ENCODE measurements at places on chromosomes 3 and 15.

DNA sequence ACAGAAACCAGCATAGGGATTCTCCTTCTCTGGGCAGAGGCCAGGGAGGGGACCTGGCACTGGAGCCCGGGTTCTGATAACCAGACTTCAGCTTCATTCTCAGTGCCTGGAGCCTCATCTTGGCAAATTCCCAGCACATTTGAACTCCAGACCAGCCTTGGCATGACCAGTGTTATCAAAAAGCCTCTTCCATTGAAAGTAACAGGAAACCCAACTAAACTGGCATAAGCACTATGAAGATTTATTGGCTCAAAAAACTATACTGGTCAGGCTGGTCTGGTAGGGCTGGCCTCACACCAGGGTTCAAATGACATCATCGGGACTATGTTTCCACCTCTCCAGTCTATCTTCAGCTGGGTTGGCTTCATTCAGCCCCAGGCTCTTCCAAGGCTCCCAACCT lies 48.1 kb upstream of the THUMPD3 start:
- DNase-seq: no peak

DNA sequence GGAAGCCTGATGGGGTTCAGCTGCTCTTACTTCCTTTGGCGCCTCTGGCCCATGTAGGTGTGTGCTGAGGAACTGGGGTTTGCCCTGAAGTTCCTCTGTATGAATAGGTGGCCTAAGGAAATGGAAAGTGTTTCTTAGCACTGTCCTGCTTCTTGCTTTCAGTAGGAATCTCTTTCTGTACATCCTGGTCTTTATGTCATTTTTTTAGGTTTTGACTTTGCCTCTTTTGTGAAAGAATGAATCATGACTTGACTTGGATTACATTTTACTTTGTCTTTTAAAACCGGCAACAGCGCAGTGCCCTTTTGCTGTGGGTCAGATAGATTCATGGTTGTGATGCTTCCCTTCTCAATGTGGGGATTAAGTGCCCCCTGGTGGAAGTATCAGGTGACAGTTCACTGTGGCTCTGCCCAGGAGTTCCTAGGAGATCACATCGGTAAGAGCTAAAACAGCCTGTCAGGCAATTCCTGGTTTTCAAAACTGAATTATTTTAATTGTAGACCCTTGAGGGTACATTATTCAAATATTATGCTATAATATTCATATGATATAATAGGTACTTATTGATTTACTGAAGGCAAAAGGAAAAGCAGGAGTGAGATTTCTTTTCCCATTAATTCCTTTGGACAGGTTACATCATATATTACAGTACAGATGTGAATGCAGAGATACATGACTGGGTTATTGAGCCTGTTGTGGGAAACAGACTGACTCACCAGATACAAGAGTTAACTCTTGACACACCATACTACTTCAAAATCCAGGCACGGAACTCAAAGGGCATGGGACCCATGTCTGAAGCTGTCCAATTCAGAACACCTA lies 95.4 kb downstream of the HCN4 start:
- DNase-seq: peak; percentile 17

- DNase-seq: no peak
Measured at GRCh38 chr3:67624078-67624477, 30.3 kb downstream of the SUCLG2 start.

GRCh38 chr15:100926258-100926657 lies 7.1 kb downstream of the LRRK1 start:
- no peak for DNase-seq

GRCh38 chr3:6622712-6623111 lies 238.2 kb upstream of the GRM7 start:
- DNase-seq: no peak

- DNase-seq: no peak
Measured at GRCh38 chr3:189305412-189305811, 133.6 kb downstream of the TPRG1 start.

- no peak for DNase-seq
Measured at GRCh38 chr3:132874701-132875100, 152.5 kb upstream of the NPHP3 start.

- DNase-seq: no peak
Measured at GRCh38 chr3:63940389-63940757, 28.2 kb upstream of the SCAANT1 start.

DNA sequence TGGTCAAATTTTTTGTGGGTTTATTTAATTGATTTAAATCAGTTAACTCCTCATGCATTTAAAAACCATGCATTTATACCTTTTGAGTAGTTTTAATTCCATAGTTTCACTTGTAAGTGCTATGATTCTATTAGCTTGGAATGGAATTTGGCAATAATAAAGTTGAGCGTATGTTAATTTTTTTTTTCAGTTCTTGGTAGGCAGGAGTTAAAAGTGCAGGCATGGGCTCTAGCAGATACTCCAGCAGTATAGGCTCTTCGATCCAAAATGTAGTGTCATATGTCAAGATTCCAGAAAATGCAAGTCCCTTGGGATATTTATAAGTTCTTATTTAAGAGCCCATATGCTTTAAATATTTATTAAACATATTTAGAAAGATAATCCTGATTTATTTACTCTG lies 70.3 kb downstream of the LYSMD4 start:
- DNase-seq: no peak

- no peak for DNase-seq
Measured at GRCh38 chr3:21642433-21642832, 108.6 kb downstream of the ZNF385D start.

DNA sequence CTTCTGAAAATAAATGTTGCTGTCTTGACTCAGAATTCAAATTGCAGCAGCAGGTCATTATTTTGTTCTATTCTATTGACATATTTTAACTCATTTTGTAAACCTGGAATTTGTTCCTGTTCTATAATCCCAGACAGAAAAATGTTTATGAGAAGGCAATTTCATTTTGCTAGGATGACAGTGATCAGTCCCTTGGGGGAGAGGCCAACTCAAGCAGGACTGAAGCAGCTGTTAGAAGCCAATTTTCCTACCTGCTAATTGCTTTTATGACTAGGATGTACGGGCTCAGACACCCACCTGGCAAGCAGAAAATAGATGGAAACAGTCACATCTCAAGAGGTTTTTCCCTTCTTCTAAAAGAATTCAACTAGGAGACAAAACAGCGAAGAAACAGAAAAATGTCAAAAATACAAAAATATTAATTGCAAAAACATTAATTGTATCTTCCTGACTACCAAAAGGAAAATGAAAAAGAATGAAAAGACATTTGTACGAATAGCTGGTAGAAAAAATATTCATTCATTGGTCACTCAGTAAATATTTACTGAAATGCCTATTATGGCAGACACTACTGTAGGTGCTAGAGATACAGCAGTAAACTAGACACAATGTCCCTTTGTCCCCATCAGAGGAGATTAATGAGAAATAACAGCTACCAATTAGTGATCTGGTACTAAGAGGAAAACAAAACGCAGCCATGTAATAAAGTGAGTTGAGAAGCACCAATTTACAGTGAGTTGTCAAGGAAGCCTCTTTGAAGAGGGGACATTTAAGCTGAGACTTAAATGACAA lies 73.5 kb downstream of the PEAK1 start:
- DNase-seq: no peak

- DNase-seq: no peak
Measured at GRCh38 chr3:194998417-194998816, 272.5 kb downstream of the XXYLT1 start.

DNA sequence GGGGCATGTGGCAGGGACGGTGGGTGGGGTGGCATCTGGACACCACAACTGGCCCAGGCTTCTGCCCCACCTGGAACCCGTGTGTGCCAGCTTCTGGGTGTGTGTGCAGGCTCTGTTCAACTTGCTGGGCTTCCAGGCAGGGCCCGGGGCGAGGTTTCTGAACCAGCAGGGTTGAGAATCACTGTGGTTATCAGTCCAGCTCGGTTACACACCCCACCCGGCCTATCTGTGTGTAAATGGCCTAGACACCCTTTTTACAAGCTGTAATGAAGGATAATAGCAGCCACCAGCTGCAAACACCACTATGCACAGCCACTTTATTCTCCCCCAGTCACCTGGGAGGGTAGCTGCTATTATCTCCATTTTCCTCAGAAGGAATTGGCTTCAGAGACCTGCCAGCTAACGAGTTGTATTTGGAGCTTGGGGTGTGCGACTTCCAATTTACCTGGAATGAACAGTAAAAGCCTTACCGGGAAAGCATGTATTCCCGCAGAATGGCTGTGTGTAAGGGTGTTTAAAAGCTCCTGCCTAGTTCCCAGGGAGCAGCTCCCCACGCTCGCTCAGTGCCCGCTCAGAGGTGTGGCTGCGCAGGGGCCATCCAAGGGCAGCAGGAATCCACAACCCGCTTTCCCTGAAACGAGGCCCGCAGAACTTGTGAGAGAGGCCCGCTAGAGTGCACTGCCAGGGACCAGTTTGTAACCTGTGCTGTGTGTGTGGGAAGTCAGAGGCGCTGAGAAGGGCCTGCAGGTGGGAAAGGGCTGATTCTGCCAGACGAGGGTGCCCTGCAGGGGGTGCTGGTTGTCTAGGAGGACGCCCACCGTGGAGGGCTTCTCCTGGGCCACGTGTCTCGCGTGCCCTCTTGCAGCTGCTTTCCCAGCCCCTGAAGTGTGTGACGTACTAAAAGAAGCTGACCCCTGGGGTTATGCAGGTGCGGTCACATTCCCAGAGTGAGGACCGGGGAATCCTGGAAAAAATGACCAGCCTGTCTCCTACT lies 83.5 kb downstream of the C3orf70 start:
- DNase-seq: no peak

DNA sequence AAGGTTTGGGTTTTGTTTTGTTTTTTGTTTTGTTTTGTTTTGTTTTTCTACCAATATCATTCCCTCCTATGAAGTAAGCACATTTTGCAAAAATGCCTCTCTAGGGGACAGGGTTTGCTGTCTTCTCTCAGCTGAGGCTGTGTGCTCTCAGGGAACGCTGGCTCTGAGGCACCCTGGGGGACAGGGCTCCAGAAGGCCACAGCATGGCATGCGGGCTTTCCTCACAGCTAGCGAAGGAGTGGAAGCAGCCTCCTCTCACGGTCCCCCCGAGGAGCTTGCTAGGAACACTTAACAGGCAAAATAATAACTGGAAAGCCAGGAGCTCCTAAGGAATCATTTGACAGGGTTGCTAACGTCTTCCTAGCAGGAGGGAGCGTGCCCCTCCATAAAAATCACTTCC lies 227.7 kb upstream of the ST8SIA2 start:
- no peak for DNase-seq

DNA sequence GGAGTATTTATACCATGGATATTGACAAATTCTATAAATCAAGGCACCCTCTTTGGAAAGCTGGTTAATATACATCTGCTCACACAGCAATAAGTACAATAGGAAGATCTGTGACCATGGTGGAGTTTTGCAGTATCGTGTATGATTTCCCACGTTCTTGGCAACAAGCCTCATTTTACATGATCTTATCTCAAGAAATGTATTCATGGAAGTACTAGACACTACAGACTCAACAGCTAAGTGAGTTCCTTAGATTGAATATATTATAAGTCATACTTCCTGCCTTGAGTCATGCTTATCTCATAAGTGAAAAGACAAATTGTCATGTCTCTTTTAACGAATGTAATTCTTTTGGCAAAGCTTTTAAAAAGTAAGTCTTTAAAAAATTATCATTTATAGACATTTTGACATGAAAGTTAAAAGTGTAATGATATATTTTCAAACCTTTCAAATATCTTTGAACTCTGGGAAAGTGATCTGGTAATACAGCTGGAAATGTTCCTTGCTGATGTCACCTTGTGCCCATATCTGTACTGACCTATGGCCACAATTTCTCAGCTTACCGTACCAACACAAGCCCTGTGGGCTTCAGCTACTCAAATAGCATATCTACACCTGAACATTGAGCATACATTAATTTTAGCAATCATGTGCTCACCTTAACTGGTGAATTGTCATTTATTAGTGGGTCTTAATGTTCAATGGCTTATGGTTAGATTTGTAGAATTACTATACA lies 130.3 kb upstream of the TMC3 start:
- no peak for DNase-seq

- DNase-seq: no peak
Measured at GRCh38 chr3:192843723-192844485, 73.8 kb downstream of the MB21D2 start.

GRCh38 chr15:36008719-36009118 lies 462.8 kb upstream of the DPH6 start:
- DNase-seq: no peak

DNA sequence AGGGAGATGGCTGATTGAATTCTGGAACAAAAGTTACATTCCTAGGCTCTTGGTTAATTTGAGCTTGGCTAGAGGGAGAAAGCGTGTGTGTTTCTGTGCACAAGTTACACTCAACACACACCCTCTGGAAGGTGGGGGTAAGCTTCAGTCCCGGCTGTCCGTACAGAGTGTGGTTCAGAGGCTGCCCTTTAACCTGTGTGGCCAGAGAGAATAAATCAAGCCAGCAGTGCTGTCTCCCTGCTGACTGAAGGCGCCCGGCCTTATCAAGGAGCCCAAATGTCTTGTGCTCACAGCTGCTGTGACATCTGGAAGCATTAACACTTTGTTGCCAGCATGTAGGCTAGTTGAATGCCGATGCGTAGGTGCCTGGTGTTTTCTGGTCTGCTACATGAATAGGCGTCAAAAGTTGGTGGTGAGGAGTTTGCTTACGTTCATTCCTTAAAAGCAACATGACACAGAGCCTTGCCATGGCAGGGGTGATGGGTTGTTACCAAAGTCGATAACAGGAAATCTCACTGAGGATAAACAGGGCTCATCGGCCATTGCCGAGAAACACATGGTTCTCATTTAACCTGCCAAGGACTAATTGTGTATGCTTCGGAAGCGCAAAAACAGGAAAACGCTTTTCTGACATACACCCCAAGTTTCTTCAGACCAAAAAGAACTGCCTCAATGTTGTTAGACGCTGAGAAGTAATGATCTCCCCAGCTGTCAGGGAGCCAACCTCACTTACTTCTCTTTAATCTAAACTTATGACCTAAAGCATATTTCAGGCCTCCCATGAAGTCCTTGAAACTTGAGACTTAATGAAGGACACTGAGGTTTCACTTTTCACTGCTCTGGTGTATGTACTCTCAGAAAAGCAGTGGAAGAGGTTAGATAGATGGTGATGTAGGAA lies 95.8 kb upstream of the CTDSPL start:
- no peak for DNase-seq

DNA sequence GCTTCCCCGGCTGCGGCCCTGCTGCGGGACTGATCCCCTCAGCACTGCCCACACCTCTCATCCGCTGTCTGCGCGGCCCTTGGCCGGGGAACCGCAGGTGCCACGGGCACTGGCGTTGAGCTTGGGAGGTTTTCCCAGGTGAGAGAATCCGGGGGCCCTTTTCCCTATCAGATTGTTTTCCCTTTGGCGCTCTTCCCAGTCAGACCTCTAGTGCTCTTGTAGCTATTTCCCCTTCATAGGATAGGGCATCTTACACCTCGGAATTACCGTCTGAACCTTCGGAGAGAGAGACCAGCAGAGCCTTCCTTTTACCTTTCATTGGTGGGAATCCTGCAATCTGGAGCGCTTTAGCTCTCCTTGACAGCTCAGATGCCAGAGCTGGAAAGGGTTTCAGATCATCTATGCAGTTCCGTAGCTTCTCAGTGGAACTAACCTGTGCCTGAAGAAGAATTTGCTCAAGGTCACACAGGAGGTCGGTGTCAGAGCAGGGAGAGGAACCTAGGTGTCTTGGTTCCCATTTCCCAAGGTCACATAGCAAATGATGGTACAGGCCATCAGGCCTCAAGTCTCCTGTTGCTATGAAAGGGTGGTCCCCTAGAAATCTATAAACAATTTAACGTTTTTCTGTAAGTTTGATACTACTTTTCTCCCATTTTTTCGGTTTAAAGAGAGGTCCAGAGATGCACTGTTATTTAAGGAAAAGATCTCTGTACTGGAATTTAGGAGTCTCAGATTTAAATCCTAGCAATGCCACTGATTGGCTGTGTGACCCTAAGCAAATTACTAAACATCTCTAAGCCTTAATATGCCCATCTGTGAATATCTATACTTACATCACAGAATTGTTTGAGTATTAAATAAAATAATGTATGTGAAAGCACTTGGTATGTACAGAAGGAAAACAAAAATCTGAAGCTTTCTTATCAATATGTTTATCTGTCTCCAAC lies 916 bp downstream of the IDH3A start:
- no peak for DNase-seq
